ENCODE measurements at places on chromosomes 7 and 10.

DNA sequence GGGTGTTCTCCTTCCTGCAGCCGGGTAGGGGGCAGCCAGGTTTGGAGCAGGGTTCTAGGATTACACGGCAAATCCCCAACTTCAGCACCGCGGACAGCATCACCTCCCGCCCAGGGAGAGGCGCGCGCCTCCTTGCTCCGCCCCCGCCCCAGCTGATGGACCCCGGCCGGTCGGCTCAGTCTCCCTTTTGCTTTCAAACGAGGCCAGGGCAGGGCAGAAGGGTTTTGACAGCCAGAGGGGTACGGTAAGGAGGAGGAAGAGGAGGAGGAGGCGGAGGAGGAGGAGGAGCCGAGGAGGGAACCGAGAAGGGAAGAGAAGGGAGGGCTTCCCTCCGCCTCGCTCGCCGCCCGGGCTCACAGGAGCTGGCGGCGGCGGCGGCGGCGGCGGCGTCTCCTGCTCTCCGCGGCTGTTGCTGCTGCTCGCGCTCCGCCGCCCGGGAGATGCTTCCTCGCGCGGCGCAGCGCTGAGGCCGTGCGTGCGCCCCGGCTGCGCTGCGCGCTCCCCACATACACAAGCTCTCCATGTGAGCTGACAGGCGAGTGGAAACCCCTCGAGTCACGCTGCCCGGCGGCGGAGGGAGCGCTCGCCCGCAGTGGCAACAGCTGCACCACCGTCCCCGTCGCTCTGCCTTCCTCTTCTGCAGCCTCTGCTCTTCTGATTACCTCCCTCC lies 615 bp upstream of the CNTNAP2 start:
- peak; percentile 92 for DNase-seq

- no peak for DNase-seq
Observed at GRCh38 chr10:121428867-121429266, 169.4 kb downstream of the FGFR2 start.

- no peak for DNase-seq
Observed at GRCh38 chr7:137664846-137665245, 181.9 kb downstream of the DGKI start.

GRCh38 chr10:124351481-124352220 lies 67.1 kb downstream of the OAT start:
- DNase-seq, result no peak

DNA sequence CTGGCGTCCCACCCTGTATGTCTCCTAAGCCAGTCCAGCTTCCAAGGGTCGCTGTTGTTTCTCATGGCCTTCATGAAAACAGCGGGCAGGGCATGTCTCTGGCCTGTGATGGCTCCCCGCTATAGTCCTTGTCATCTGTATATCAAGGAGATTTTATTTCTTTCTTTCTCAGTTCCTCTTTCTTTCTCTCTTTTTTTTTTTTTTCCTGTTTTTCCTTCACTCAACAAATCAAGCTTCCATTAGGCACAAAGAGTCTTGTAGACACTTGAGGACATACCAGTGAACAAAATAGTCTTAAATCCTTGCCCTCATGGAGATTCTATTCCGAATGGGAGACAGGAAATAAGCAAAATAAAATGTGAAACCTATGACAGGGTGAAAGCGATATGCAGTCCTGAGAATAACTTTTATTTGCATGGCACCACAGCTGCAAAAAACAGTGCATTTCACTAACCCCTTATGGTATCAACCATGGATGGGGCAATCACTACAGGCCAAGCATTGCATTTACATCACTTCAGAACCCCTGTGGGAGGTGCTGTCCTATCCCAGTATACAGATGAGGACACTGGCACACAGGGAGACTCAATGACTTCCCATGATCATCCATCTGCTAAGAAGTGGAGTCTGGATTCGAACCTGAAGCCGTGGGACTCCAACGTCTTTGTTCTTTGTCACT lies 50.7 kb downstream of the SYPL1 start:
- no peak for DNase-seq

DNA sequence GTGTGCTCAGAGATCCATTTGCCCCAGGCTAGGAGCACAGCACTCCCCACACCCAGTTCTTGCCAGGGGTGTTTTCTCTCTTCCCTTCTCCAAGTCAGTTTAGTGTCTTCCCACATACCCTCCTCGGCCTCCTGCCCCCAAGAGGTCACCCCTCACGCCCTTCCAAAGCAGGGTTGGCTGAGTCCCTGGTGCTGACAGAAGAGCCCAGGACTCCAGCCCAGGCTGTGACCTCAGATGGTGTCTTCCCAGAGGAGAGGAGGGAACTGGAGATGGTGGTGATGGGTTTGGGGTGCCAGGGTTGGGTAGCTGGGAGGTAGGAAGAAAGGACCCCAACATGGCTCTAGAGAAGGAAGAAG lies 19.8 kb downstream of the ZNF775 start:
- DNase-seq, result no peak

DNA sequence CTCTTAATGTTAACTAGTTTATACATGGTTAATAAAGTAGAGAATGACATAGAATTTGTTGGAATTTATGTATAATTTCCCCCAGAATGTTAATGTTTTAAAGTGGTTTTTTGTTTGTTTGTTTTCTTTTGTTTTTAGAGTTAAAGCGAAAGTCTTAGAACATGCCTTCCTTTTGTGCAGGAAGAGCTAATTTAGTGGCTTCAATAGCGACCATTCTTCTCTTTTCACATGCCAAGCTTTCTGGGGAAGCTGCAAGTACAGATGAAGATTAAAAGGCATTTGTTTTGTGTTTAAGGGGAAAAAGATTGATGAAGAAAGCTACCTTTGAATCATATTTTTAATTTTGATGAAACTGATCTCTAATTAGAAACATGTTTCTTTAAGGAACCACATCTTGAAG lies 256.3 kb upstream of the CSTF2T start:
- no peak for DNase-seq

GRCh38 chr7:105319578-105319977 lies 69.1 kb downstream of the SRPK2 start:
- no peak for DNase-seq

DNA sequence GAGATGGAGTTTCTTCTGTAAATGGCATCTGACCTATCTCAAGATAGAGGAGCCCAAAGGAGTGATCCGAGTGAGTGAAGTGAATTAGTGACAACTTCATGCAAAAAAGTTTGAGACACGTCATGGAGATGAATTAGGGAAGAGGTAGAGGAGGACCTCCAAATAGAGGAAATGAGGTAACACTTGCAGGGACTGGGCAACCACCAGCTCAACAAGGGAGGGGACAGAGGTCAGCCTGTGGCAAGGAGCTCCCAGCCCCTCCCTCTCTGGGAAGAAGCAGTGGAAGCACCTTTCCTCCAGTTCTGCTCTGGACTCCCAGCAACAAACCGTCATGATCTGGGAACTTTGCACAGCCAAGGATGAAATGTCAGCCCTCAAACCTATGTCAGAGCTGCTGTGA lies 83.5 kb upstream of the IKZF1 start:
- DNase-seq, result no peak

- no peak for DNase-seq
Observed at GRCh38 chr7:77239471-77239870, 39.9 kb upstream of the FGL2 start.

GRCh38 chr7:98559958-98560357 lies 57.1 kb upstream of the NPTX2 start:
- DNase-seq, result no peak

- DNase-seq, result no peak
Observed at GRCh38 chr7:756928-757560, 30.0 kb upstream of the PRKAR1B start.

GRCh38 chr7:141444961-141445360 lies 106.2 kb upstream of the AGK start:
- DNase-seq, result no peak

- DNase-seq, result no peak
Observed at GRCh38 chr7:121831801-121832200, 41.2 kb upstream of the PTPRZ1 start.

DNA sequence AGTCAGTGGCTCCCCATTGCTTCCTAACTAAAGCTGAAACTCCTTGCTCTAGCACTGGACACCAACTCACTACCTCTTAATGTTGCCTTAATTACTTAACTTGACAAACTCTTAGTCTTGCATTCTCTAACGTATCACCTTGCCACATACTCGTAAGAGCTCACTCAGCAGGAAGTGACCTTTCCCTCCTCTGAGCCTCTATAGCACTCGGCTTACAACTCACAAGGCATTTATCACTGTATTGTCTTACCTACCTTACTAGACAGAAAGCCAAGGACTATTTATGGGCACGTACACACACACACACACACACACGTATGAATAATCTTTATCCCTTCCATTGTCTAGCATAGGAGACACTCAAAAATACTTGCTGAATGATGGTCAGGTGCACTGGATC lies 21.2 kb downstream of the CEP41 start:
- no peak for DNase-seq

DNA sequence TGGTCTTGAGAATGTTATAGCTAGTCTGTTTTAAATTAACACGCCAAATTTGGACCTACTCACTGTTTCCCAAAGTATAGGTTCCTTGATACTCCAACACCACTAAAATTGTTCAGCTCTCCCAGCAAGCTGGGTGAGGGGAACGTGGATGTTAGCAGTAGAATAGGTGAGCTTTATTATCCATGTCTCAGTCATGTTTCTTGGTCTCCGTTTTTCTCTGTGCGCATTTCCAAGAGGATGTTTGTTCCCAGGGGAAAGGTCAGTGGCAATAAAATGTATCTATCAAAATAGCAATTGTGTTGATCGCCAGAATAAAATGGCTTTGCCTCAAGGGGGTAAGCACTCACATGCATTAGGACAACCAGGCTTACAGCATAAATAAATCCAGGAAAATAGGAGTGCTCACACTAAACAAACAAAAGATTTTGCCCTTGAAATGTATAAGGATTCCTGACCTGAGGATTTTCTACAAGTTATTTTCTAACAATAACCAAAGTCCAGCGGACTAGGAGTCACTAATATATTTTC lies 187.0 kb upstream of the C7orf33 start:
- DNase-seq, result no peak

DNA sequence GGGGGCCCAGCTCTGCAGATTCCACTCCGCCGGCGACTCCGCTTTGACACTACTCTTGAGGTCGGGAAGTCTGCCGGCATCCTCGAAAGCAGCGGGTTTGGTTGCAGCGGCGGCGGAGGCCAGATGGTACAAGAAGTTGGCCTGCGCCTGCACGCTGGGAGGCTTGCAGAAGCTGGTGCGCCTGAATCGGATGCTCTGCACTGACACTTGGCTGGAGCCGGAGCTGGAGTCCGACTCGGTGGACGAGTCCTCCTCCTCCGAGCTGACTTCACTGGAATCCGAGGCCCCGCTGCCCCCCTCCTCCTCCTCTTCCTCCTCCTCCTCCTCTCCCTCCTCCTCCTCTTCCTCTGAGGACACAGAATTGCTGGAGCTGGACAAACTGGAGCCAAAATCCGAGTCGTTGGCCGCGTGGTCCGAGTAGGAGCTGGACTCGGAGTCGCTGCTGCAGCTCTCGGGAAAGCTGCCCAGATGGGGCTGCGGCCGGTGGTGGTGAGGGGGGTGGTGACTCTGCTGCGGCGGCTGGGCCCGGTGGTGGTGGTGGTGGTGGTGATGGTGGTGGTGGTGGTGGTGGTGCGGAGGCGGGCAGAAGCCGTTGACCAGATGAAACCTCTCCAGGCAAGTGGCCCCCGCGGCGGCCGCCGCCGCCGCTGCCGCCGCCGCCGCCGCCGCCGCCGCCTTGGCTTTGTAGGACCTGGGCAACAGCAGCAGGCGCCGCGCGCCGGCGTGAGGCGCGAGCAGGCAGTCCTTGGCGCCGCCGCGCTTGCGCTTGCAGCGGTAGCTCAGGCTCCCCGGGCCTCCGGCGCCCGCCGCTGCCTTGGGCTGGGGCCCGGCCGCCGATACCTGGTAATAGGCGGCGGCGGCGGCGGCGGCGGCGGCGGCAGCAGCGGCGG lies 9.0 kb downstream of the SKIDA1 start:
- DNase-seq, result peak; percentile 83

- DNase-seq, result no peak
Observed at GRCh38 chr10:113491967-113492565, 60.8 kb upstream of the HABP2 start.

GRCh38 chr10:5697342-5697741 lies 12.7 kb downstream of the TASOR2 start:
- no peak for DNase-seq

GRCh38 chr10:4407783-4408182 lies 418.2 kb upstream of the AKR1E2 start:
- DNase-seq, result no peak

DNA sequence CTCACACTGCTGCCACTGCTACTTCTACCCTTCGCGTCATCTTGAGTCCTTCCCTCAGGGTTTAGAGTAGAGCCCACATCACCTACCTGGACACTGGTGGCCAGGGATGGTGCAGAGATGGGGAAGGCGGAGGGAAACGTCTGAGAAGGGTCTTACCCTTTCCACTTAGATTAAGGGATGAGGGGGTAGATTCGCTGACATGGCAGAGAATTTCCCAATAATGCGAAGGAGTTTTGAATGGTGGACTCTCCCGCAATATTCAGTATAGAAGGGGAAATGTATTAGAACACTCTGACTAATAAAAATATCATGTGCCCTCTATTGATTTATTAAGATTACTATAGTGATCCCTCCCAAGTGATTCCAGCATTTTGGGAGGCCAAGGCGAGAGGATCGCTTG lies 209.5 kb upstream of the KIAA1217 start:
- no peak for DNase-seq

DNA sequence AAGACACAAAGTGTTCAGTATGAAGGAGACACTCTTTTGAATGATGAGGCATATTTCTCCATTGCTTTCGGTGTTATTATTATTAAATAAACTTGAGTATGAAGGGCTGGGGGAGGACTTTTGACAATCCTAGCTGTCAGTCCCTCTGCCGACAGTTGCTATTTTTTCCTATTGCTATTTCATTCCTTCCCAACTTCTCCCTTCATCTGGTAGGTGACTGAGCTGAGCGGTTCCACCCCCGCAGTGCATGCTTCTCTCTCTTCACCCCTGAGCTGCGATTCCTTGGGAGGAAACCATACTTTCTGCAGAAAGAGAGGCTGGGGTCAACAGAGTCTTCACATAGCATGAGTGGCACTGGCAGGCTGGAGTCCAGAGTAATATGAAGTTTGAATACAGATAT lies 261.2 kb upstream of the TAC1 start:
- no peak for DNase-seq

DNA sequence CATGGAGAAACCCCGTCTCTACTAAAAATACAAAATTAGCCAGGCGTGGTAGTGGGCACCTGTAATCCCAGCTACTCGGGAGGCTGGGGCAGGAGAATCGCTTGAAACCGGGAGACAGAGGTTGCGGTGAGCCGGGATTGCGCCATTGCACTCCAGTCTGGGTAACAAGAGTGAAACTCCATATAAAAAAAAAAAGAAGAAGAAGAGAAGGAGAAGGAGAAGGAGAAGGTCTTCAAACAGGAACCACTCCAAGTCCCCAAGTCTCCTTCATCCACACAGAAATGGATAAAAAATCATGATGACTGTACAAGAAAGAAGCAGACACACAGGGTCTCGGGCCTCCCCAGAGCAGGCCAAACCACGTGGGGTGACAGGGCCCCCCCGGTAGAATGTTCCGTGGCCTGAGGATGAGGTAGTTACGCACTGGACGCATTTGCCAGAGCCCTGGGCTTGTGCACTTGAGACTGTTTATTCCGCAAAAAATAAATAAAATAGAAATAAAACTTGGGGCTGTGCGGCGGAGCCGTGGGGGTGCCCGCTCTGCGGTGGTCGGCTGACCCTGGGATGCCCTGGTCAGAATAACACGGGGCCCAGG lies 15.8 kb downstream of the VENTX start:
- no peak for DNase-seq

All from right hindlimb (tissue), 1 donor.